ENCODE measurements at places on chromosomes 7 and 10.

DNA sequence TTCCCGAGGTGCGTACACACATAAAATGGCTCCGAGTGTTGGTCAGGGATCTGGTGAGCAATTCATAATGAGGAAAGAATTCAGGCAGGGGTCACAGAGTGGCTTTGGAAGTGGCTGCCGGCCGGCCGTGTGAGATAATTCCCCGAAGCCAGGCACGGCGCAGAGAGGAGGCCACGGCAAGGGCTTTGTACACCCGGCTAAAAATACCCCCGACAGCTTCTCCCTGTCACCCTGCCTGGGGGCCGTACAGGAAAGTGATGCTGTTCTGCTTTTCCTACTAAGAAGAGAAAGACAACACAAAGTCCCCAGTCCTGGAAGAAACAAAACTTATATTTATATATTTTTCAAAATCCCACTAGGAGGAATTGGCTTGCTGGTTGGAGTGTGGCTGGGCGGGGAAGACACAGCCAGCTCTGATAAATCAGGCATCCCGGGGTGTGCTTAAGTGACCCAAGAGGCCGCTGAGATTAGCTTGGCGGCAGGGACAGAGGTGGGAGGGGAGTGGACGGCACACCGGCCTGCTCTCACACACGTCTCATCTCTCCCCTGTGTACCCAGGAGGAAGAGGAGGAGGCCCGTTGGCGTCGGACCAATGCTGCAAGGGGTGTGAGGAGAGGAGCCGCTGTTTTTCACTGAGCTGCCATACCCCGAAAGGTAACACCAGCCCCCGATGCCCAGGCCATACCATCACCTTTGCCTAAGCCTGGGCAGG, 70.5 kb downstream of the ZMIZ1 start:
- DNase-seq: no peak

DNA sequence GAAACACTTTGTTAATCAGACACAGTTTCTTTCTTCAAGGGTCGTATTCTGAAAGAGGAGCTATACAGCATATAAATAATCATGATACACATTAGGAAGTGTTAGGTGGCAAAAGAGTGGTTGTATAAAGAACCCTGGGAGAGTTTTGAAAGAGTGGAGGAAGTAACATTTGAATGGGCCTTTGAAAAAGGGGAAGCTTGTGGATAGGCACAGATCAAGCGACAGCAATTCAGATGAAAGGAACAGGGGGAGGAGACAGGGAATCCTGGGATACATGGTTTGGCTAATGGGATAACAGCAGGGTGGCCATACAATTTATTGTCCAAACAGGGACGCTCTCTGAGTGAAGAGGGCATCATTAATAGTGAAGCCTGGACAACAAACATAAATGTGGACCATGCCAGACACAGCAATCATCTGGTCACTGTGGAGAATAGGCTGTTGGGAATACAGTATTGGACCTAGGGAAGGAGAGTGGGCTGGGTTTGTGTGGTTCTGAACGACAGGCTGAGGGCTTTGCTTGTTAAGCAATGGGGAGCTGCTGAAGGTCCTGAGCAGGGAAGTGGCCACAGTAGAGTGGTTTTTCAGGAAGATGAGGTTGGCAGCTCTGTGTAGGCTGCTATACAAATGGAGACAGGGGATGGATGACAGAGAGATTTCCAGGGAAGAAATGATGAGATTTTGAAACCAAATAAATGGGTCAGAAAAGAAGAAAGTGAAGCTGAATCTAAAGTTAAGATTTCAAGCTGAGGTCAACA, 75.9 kb downstream of the ICA1 start:
- no peak for DNase-seq

DNA sequence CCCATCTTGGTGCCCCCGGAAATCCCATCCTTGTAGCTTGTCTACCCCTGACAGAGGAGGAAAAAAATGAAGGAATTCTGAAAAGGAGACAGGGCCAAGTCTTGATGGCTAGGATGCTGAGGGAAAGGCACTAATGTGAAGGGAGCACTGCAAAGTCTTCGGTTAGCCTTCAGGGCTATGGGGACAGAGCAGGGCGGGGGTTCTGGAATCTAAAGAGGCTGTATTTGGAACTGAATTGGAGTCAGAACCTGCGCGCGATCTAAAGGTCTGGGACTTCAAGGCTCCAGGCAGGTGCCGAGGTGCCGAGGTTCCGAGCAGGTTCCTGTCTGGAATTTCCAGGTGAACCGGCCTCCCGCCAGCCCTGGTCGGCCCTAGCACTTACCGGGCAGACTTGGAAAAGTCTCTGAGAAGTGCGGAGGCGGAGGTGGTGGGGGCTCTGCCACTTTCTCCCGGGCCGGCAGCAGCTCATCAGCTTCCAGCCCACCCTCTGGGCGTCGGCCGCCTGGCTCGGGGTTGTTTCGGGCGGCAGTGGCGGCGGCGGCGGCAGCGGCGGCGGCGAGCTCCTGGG, 781 bp downstream of the GBX1 start:
- no peak for DNase-seq

DNA sequence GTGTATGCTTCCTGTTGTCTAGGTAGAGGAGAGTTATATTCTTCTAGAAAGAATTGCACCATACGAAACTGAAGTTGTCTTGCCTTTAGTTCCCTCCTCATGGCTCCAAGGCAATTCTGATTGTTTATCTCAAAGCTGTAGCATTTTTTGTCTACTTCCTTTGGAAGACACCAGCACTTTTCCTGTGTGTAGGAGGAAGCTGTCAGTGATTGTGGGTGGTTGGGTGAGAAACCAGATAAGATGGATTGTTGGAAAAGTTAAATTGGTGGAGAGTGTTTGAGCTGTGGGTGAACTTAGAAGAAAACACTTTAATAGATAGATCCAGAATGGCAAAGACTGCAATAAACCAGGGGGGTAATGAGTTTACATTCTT, 12.1 kb upstream of the CSTF2T start:
- DNase-seq: no peak

GRCh38 chr10:132728321-132728720, 57.6 kb downstream of the NKX6-2 start:
- no peak for DNase-seq

DNA sequence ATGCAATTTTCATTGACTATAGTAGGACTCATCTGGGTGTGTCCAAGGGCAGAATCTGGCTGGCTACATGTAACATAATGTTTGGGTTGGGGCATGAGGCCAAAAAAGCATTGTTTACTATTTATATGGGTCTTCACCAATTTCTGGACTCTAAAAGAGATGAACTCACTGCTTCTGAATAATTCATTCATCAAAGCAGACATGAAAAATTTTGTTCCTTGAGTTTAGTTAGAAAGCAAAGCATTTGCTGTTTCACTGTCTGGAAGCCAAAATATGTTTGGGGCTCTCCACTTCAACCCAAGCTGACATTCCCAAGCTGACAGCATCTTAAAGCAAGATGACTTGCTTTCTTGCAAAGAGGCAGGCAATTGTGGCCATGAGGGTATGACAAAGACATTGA, 670.6 kb downstream of the SUGCT start:
- DNase-seq: no peak

DNA sequence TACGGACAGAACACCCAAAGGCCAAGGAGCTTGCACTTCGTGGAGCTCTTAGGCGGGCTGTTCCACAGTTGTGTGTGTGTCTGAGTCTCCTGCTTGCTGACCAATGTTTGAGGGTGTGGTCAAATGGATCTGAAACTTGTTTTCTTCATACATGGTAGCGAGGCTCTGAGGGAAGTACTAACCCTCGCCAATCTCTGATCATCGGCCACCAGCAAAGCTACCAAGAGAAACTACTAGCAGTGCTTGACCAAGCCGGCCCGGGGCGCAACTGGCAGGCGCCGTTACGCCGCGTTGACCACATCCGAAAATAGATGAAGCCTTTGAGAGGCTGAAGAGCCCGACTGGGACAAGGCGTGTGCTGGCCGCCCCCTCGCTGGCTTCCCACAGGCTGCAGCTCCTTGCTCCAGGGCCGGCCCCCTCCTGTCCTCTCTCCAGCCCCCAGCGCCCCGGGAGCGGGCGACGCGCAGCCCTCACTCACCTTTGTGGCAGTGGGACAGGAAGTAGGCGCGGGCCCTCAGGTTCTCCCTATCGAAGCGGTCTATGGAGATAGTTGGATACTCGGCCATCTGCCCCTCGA, 384 bp downstream of the DCLRE1C start:
- no peak for DNase-seq

DNA sequence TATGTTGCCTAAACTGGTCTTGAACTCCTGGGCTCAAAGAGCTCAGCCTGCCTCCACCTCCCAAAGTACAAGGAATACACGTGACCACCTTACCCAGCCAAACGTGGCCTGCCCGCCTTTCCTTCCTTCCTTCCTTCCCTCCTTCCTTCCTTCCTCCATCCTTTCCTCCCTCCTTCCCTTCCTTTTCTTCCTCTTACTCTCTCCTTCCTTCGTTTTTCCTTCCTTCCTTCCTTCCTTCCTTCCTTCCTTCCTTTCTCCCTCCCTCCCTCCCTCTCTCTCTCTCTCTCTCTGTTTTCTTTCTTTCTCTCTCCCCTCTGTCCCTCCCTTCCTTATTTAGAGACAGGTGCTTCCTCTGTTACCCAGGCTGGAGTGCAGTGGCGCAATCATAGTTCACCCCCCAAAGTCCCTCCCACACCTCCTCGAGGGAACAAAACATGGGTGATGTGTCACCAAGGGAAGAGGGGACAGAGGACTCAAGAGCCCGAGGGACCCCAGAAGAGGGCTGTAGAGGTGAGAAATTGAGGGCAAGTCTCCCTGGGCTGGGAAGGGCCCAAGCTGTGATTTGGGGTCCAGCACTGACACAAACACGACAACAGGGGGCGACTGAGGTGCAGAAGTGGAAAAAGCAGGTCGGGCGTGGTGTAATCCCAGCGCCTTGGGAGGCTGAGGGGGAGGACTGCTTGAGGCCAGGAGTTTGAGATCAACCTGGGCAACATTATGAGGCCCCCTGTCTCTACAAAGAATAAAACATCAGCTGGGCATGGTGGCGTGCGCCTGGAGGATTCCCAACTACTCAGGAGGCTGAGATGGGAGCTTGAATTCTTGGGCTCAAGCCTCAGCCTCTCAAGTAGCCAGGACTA, 28.1 kb downstream of the EPHB4 start:
- DNase-seq: peak; percentile 8

DNA sequence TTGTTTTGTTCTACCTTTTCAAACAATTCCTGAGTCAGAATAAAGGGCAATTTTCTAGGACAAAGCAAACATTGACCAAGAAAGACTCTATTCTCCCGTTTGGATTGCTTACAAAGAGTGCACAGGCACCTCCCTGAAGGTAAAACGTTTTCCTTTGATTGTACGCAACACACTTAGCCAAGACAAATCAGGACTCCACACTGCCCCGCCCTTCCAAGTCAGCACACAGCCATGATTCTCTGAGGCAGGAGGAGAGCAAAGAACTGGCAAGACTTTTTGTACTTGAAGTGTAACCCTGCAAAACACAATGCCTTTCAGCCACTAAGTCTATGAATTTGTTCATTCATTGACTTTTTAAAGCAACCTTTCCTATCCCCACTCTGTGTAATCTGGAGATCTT, 85.0 kb upstream of the FAM180A start:
- no peak for DNase-seq

DNA sequence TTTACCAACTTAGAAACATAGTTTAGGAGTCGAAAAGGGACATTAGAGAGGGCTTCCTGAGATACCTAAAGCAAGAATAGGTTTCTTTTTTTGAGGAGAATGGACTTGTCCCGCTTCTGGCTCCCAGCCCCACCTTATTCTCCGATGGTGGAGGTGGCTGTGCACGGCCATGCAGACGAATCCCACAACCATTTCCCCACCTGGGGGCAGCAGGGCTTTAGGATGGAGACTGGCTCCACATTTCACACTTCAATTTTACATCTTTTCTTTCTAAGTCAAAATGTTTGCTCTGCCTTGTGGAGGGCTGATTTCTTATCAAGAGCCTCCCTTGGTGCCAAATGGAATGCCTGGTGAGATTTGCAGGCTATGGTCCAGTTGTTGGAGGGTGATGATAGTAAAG, 118.5 kb downstream of the GLRX3 start:
- no peak for DNase-seq

- DNase-seq: no peak
Observed at GRCh38 chr7:45702751-45703150, 128.6 kb downstream of the ADCY1 start.

DNA sequence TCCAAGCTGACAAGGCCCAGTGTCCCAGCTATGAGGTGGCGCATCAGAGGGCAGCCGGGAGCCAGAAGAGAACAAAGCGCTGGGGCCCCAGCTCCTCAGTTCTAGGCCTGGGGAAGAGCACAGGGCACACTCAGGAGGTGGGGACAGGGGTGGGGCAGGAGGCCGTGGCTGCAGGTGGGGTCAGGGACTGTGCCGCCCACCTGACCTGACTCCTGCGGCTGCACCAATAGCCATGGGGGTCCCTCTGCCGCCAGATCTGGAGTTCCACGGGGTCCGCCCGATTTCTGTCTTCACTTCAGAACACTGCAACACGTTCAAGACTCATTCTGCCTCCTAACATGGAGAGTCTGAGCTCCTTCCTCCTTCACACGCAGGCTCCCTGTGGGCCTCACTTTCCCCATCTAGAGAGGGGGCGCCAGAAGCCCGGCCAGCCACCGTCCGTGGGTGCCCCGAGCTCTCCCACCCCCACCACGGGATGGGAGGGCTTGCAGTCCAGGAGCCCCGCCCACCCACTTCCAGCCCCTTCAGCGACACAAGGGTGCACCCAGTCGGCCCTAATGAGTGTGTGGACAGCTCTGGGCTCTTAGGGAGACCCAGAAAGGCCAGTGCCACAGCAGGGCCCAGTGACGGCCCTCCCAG, 278.3 kb downstream of the MAD1L1 start:
- no peak for DNase-seq

GRCh38 chr7:32458025-32458424, 32.2 kb downstream of the LSM5 start:
- no peak for DNase-seq

- DNase-seq: no peak
Observed at GRCh38 chr7:130385600-130386066, 5.3 kb downstream of the CPA1 start.

GRCh38 chr7:103934508-103934907, 55.0 kb downstream of the RELN start:
- no peak for DNase-seq

DNA sequence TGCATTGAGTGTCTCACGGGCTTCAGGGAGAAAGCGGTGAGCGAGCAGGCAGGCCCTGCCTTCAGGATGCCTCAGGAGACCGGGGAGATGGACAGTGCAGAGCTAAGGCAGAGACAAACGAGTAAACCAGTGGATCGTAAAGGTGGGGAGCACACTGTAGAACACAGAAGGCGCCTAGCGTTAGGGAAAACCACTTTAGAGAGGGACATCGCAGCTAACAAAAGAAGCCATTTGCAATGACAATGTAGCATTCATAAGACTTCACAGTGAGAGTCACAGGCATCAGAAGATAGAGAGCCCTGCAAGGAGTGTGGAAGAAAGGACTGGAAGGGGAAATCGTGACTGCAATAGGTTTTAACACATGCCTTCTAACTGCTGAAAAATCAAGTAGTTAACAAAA, 54.9 kb upstream of the TMEM273 start:
- no peak for DNase-seq

- no peak for DNase-seq
Observed at GRCh38 chr7:71842786-71843185, 569.4 kb downstream of the CALN1 start.

DNA sequence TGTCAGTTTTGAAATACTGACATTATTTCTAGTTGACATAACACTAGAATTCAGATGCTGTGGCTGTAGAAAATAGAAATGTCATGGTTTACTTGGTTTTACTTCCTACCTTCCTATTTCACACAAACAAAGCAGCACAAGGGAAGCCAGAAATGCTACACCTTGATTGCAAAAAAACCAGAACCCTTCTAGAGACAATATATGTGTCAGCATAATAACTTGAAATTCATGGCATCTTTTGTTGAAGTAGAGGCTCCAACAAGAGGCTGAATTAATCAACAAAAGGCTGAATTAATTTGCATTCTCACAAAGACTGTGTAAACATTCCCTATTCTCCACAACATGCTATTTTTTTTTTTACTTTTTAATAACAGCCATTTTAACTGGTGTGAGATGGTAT, 25.2 kb downstream of the ZNF117 start:
- no peak for DNase-seq

Data from SHP77 treated with DMSO at 0.1 percent for 48 hours (cell line).